ENCODE measurements at places on chromosomes 16 and 17. TPM values are rescaled to one million over a fixed set of nuclear protein-coding genes. Genes with fewer than 3 reads are reported as not detected.
A peak's percentile ranks its signal among the peaks of the same experiment; 100 is the strongest.

GRCh38 chr16:80526418-80527061 is 14.3 kb upstream of the DYNLRB2 start:
- no peaks in the 10 kb centered on the region for H3K4me1 ChIP-seq
- no peak overlapping the region for H3K27ac ChIP-seq
- DNase-seq = peak; percentile 85
- no peak overlapping the region for H3K4me3 ChIP-seq

The GP1BA gene
- 0.18 TPM for total RNA-seq

- no peaks in the 10 kb centered on the region for H3K36me3 ChIP-seq
- no peak overlapping the region for H3K4me3 ChIP-seq
- no peaks in the 10 kb centered on the region for H3K27me3 ChIP-seq
- H3K4me1 ChIP-seq = no peaks in the 10 kb centered on the region
- DNase-seq = no peak
- H3K27ac ChIP-seq = no peak overlapping the region
These were observed 60.6 kb upstream of the CRYM start for GRCh38 chr16:21338537-21339268.

GRCh38 chr17:55090079-55090492 is 121.5 kb downstream of the STXBP4 start:
- H3K4me3 ChIP-seq = no peak overlapping the region
- peaks cover 2% of the 10 kb centered on the region for H3K36me3 ChIP-seq
- H3K27me3 ChIP-seq = no peaks in the 10 kb centered on the region
- H3K4me1 ChIP-seq = no peaks in the 10 kb centered on the region
- no peak for DNase-seq
- no peak overlapping the region for H3K27ac ChIP-seq

- no peaks in the 10 kb centered on the region for H3K27me3 ChIP-seq
- H3K4me1 ChIP-seq = no peaks in the 10 kb centered on the region
- DNase-seq = no peak
- no peak overlapping the region for H3K27ac ChIP-seq
- H3K4me3 ChIP-seq = no peak overlapping the region
- H3K36me3 ChIP-seq = peaks cover 32% of the 10 kb centered on the region
These were observed 83.8 kb downstream of the CDH11 start for GRCh38 chr16:65038100-65038499.

DNA sequence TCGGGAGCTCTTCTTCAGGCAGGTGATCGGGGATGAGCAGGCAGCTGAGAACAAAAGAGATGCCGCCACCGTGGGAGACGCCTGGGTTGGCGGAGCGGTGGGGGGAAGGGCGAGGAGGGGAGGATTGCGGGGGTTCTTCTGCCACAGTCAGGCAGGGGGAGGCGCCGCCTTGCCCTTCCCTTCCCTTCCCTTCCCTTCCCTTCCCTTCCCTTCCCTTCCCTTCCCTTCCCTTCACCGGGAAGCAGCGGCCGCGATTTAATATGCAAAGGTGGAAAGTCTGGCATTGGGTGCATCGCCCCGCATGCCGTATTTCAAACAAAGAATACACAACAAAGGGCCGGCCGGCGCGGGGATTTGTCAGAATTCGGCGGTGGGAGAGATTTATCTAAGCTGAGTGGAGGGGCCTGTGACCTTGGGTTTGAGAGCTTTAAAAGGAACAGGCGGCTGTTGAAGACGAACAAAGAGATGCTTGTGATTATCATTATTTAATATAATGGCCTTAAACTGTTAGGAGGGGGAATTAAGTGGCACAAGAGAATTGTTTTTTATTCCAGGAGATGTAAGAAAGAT is 262.3 kb upstream of the TNRC6C start:
- H3K4me3 ChIP-seq = no peak overlapping the region
- no peak overlapping the region for H3K27ac ChIP-seq
- peaks cover 11% of the 10 kb centered on the region for H3K27me3 ChIP-seq
- no peak for DNase-seq
- H3K4me1 ChIP-seq = no peaks in the 10 kb centered on the region

The OTOP3 gene
- total RNA-seq = not detected

- peak overlapping the region; percentile 95 for H3K27ac ChIP-seq
- no peak overlapping the region for H3K4me3 ChIP-seq
- no peaks in the 10 kb centered on the region for H3K27me3 ChIP-seq
- H3K36me3 ChIP-seq = no peaks in the 10 kb centered on the region
These were observed 91.8 kb upstream of the CLEC18A start for GRCh38 chr16:69859105-69859989.

DNA sequence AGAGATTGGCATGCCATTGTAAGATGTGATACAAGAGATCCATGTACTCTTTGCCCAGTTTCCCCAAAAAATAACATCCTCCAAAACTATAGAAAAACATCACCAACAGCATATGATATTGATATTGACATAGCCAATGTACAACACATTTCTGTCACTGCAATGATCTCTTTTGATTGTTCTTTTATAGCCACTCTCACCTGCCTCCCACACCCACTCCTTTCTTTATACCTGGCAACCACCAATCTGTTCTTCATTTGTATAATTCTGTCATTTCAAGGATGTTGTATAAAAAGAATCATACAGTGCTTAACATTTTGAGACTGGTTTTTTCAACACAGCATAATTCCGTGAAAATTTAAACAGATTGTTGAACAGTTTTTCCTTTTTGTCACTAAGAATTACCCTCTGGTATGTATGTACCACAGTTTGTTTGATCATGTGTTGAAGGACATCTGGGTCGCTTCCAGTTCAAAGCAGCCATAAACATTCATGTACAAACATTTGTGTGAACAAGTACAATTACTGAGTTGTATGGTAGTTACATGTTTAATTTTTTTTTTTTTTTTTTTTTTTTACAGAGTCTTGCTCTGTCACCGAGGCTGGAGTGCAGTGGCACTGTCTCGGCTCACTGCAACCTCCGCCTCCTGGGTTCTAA is 9.9 kb downstream of the KRTAP9-1 start:
- H3K4me3 ChIP-seq = no peak overlapping the region
- peak; percentile 1 for DNase-seq
- no peaks in the 10 kb centered on the region for H3K27me3 ChIP-seq

GRCh38 chr17:62800585-62800984 is 7.5 kb downstream of the MARCHF10 start:
- no peaks in the 10 kb centered on the region for H3K27me3 ChIP-seq
- H3K36me3 ChIP-seq = no peaks in the 10 kb centered on the region
- DNase-seq = peak; percentile 69
- H3K27ac ChIP-seq = no peak overlapping the region
- H3K4me1 ChIP-seq = peaks cover 1% of the 10 kb centered on the region

The GABARAPL2 gene
- 72.9 TPM for total RNA-seq

- H3K4me1 ChIP-seq = peaks cover 17% of the 10 kb centered on the region
- H3K4me3 ChIP-seq = no peak overlapping the region
- no peak for DNase-seq
These were observed 454.9 kb downstream of the SOX9 start for GRCh38 chr17:72575542-72576233.

Measured in lung (tissue), 17 donors.